HCT116 (cell line): ENCODE measurements at places on chromosomes 6 and 20. TPM values are rescaled to one million over a fixed set of nuclear protein-coding genes. Genes with fewer than 3 reads are reported as not detected.

TMEM200A gene
- 22.9 TPM for total RNA-seq

WFDC2 gene
- total RNA-seq, result 1.1 TPM

FAM209B gene
- total RNA-seq, result not detected

RAB22A gene
- 9.9 TPM for total RNA-seq

PDSS2 gene
- 12.2 TPM for total RNA-seq

DNA sequence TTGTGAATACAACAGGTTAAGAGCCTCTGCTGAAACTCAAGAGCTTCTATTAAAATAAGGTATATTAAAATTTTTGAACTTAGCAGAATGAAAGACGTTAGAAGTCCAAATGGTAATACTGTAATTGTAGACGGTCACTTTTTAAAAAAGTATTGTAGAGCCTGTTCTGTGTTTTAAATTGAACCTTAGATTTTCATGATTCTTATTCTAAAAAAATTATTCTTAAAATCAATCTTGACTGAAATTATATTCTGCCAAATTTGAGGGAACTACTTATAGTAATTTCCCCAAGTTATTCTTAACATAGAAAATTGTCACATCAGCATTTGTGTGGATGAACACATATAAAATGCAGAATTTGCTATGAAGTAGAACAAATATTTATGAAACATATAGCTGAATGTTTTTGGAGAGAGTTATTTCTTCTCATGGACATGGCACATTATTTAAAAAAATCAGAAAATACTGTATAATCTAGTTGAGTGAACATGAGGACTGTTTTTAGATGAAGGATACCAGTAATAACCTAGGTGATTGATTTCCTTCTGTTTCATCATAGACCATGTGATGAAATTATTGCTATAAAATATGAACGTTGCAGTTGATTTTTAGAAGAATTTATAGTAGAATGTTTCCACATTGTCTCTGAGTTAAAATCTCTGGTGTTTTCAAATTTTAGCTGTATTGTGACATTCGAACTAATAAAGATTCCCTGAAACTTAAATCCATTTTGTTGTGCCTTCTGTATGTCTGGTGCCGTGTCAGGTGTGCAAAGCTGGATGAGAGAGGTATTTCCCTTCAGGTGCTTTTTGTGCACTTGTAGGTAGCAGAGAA is 2.8 kb downstream of the TBPL1 start:
- H3K27ac ChIP-seq, result no peak overlapping the region
- no peaks in the 10 kb centered on the region for H3K27me3 ChIP-seq
- no peak overlapping the region for H3K4me3 ChIP-seq
- DNase-seq, result no peak
- no peaks in the 10 kb centered on the region for H3K36me3 ChIP-seq

DNA sequence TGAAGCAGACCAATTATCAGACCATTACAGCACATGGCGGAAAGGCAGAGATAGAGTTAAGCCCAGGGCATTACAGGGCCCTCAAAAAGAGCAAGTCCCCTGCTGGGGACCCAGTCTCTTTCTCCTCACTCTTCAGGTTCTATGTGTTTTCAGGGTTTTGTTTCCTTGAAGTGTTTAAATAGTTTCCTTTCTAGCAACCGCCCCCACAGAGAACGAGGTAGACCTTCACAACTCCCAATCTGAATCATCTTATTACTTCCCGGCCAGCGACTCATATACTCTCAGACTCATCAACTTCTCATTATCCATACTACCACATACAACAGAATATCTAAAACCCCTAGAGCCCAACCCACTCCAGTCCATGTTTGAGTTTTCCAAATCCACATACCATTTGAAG is 526.6 kb upstream of the ARID1B start:
- no peaks in the 10 kb centered on the region for H3K4me1 ChIP-seq
- H3K27ac ChIP-seq, result no peak overlapping the region
- H3K36me3 ChIP-seq, result no peaks in the 10 kb centered on the region
- H3K27me3 ChIP-seq, result no peaks in the 10 kb centered on the region

- DNase-seq, result no peak
- H3K27me3 ChIP-seq, result no peaks in the 10 kb centered on the region
- no peak overlapping the region for H3K4me3 ChIP-seq
- H3K27ac ChIP-seq, result no peak overlapping the region
- H3K36me3 ChIP-seq, result no peaks in the 10 kb centered on the region
These were observed 4.5 kb downstream of the LPIN3 start for GRCh38 chr20:41344938-41345728.

GRCh38 chr6:27894839-27895762 is 17.1 kb downstream of the OR2B2 start:
- peaks cover 50% of the 10 kb centered on the region for H3K4me1 ChIP-seq
- peak overlapping the region; percentile 76 for H3K4me3 ChIP-seq
- H3K36me3 ChIP-seq, result no peaks in the 10 kb centered on the region

DNA sequence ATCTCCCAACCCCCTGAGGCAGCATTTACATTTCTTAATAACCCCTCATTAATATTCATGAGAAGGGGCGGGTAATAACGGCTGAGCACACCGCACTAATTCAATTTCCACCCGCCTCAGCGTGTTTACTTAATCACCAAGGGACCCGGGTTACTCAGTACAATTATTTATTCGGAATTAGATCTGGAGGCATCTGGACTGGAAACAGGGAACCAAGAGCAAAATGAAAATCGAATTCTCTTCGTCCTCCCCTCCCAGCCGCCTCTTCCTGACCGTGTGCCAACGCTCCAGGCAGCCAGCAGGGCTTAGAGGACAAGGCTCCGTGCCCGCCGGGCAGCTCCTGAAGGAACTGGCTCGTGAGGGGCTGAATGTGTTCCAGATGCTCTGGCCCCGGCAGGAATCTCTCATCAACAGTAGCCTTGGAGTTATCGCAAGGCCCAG is 23.5 kb upstream of the CTNNBL1 start:
- no peak overlapping the region for H3K27ac ChIP-seq
- peaks cover 19% of the 10 kb centered on the region for H3K27me3 ChIP-seq
- no peaks in the 10 kb centered on the region for H3K4me1 ChIP-seq
- no peak overlapping the region for H3K4me3 ChIP-seq
- no peak for DNase-seq
- no peaks in the 10 kb centered on the region for H3K36me3 ChIP-seq

DNA sequence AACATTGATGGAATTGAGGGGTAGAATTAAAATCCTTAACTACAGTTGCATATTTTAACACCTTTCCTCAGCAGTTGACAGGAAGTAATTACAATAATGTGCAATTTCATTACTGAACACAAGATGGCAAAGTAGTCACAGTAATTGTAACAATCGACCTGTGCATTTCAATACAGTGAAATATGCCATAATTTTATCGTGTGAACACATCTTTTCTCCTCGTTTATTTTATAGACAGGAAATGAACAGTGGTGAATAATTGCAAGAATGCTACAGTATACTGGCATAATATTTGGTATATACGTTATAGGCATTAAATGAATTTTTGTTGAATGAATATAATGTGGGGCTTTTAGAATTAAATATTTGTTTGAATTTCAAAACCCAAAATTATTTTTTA is 25.0 kb downstream of the CYB5R4 start:
- H3K36me3 ChIP-seq, result no peaks in the 10 kb centered on the region
- H3K27me3 ChIP-seq, result no peaks in the 10 kb centered on the region
- H3K4me3 ChIP-seq, result no peak overlapping the region

DNA sequence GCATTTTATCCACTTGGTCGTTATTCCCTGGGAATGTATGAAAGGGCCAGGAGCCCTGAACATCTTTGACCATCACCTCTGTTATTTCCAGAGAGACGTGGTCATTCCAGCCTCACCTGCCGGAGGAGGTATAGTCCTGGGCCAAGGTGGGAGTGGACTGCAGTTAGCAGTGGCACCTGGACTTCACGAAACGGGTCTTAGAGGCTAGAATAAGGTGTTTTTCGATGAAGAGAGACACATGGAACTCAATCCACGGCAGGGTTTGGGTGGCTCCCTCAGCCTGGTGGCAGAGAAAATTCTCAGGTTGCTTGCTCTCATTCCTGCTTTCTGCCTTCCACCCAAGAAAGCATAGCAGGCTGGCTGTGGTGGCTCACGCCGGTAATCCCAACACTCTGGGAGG is 48.0 kb downstream of the BMP6 start:
- DNase-seq, result no peak
- no peaks in the 10 kb centered on the region for H3K36me3 ChIP-seq
- peaks cover 9% of the 10 kb centered on the region for H3K27me3 ChIP-seq
- no peak overlapping the region for H3K27ac ChIP-seq
